ENCODE measurements at places on chromosomes 3 and 15.

- no peak overlapping the region for H3K27ac ChIP-seq
- H3K27me3 ChIP-seq, result peaks cover 10% of the 10 kb centered on the region
- no peaks in the 10 kb centered on the region for H3K36me3 ChIP-seq
Measured at GRCh38 chr15:28963711-28964081, 77.9 kb downstream of the APBA2 start.

GRCh38 chr3:58333206-58334012 is 717 bp downstream of the PXK start:
- peak overlapping the region; percentile 94 for H3K4me3 ChIP-seq
- peaks cover 3% of the 10 kb centered on the region for H3K36me3 ChIP-seq
- no peaks in the 10 kb centered on the region for H3K27me3 ChIP-seq
- peaks cover 29% of the 10 kb centered on the region for H3K4me1 ChIP-seq
- peak overlapping the region; percentile 90 for H3K27ac ChIP-seq

- no peaks in the 10 kb centered on the region for H3K4me1 ChIP-seq
- no peak for DNase-seq
- no peak overlapping the region for H3K4me3 ChIP-seq
- H3K27ac ChIP-seq, result no peak overlapping the region
Measured at GRCh38 chr3:135084405-135084804, 289.3 kb downstream of the EPHB1 start.

- no peaks in the 10 kb centered on the region for H3K36me3 ChIP-seq
- H3K4me3 ChIP-seq, result no peak overlapping the region
- H3K27me3 ChIP-seq, result peaks cover 39% of the 10 kb centered on the region
- no peak overlapping the region for H3K27ac ChIP-seq
Measured at GRCh38 chr3:160612386-160613075, 47.2 kb upstream of the KPNA4 start.

DNA sequence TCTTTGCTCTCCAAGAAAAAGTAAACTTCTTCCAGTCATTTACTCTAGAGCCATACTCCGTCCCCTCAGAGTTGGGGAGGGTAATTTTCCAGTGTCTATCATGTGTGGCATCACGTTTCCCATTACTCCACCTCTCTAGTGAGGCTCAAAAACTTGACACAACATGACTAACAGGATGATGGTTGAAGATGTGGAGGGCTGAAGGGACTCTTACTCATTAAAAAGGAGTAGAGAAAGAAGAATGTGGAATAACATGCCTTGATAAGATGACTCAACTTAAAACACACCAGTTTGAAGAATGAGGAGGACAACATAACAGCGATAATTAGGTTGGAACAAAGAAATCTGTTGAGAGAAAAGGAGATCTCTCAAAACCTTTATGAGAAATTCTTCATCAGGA is 894.3 kb downstream of the OTOL1 start:
- H3K4me1 ChIP-seq, result no peaks in the 10 kb centered on the region
- H3K27ac ChIP-seq, result no peak overlapping the region
- H3K27me3 ChIP-seq, result no peaks in the 10 kb centered on the region
- no peaks in the 10 kb centered on the region for H3K36me3 ChIP-seq

GRCh38 chr3:30006111-30006510 is 600.3 kb upstream of the TGFBR2 start:
- no peaks in the 10 kb centered on the region for H3K36me3 ChIP-seq

GRCh38 chr3:47847260-47847659 is 44.3 kb downstream of the DHX30 start:
- peaks cover 55% of the 10 kb centered on the region for H3K36me3 ChIP-seq
- H3K27ac ChIP-seq, result no peak overlapping the region
- no peaks in the 10 kb centered on the region for H3K27me3 ChIP-seq
- DNase-seq, result no peak

DNA sequence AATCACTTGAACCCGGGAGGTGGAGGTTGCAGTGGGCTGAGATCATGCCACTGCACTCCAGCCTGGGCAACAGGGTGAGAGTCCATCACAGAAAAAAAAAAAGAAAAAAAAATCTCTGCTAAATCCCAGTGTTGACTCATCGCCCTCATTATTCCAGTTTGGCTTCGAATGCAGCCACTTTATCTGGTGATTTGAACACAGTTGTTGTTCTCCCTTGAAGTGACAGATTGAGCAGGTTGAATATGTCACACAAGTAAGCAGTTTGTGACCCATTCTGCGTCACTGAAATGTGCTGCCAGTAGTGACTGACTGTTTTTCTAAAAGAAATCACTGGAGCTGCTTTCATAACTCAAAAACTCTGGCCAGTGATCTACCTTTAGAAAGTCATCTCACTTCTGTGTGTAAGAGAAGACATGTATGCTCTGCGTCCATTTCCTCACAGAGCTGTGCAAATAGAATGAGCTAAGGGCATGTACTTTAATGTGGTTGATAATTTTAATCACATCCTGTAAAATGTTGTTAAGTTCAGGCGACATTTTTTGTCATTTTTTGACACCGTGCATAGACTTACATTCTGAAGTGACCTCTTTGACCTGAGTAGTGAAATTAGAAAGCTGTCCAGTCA is 12.5 kb downstream of the DOCK3 start:
- H3K27me3 ChIP-seq, result peaks cover 12% of the 10 kb centered on the region
- no peaks in the 10 kb centered on the region for H3K4me1 ChIP-seq
- DNase-seq, result no peak
- no peaks in the 10 kb centered on the region for H3K36me3 ChIP-seq

DNA sequence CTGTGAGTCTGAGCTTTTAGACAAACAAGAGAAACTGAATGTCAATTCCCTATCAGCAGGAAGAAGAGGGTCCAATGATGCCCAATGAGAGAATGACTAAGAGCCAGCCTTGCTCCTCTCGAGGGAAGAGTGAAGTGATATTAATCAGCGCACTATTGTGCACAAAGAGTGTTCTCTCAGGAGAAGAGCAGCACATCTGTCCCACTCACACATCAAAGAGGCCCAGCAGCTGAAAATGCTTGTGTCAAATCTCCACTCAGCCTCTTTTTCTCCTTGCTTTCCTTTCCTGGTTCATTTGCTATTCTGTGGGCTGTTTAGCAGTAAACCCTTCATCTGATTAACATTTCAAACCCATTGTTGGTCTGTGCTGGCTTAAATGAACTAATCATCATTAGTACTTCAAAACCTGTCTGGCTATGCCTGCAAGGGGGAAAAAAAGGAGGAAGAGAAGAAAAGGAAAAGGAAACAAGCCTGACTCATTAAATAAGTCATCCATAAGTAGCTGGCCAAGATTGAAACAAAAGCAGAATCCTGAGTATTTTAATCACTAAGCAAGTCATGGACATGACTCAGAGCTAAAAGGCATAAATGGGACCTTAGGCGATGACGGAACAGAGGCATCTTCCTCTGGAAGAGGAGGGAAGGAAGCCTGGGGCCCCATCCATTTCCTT is 912.7 kb downstream of the TUSC7 start:
- no peaks in the 10 kb centered on the region for H3K27me3 ChIP-seq
- H3K36me3 ChIP-seq, result no peaks in the 10 kb centered on the region
- H3K4me1 ChIP-seq, result no peaks in the 10 kb centered on the region
- H3K4me3 ChIP-seq, result no peak overlapping the region
- no peak for DNase-seq

DNA sequence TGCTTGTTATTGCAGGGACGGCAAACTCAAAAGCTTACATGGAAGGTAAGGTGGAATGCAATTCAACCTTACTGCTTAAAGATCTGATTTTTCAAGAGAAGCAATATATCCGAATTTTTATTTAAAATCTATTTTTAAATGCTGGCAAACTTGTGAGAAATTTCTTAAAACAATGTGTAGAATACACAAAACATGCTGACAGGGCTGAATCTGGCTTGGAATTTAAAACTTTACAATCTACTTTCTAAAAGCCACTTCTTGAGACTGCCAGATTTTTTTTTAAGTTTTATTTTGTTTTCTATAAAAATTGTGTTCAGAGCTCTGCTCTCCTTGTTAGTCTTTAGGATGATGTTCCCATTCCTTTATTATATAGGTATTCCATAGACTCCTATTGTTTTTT is 146.7 kb downstream of the ADAM10 start:
- DNase-seq, result no peak
- no peak overlapping the region for H3K27ac ChIP-seq
- no peak overlapping the region for H3K4me3 ChIP-seq
- H3K36me3 ChIP-seq, result peaks cover 11% of the 10 kb centered on the region

DNA sequence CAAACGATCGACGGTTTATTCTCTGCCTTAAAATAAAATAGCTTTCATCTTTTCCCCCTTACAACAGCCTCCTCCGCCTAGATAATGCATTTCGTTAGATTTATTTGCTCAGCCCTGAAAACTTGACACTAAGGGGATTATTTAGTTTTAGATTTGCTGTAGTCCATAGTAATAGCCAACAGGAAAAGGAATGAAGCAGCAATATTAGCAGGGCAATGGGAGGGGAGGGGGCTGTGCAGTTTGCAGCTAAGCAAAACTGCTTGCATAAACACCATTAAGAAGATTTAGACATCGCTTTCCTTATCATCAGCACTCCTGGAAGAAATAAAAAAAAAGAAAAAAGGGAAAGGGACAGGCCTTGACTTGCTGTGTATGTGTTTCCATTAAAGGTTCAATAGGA is 286.5 kb upstream of the SOX14 start:
- no peak overlapping the region for H3K4me3 ChIP-seq
- no peaks in the 10 kb centered on the region for H3K27me3 ChIP-seq
- H3K36me3 ChIP-seq, result no peaks in the 10 kb centered on the region
- DNase-seq, result no peak
- H3K27ac ChIP-seq, result no peak overlapping the region

DNA sequence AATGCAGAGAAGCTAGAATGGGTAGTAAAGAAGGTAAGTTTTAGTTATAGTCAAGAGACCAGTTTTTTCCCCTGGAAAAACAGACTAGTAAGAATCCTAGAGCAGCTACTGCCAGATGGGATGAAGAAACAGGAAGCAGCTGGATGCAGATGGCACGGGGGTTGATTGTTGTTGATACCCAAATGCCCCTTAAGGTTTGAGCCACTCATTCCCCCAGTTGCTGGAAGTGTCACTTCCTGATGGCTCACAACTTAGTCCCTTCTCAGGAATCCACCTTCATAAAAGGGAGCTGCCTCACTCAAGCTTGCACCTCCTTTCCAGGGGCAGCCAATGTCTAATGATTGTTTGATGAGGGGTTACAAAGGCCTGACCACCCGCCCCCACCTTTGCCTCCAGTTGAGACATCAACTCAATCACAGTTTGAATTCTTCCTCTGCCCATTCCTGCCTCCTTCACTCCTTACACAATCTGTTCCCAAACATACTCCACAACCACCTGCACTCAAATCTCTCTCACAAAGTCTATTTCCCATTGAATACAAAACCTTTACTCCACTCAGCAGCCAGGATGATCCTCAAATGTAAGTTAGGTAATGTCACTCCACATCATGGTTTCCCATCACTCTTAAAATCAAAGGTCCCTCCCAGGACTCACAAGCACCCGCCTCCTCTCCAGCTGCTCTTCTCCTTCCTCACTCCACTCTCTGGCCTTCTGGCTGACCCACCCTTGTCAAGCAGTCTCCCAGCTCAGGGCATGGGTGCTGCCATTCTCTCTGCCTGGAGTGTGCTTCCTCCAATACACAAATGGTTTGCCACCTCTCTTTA is 450.1 kb upstream of the THBS1 start:
- no peak overlapping the region for H3K27ac ChIP-seq
- no peak overlapping the region for H3K4me3 ChIP-seq
- no peaks in the 10 kb centered on the region for H3K36me3 ChIP-seq
- H3K27me3 ChIP-seq, result peaks cover 15% of the 10 kb centered on the region
- no peaks in the 10 kb centered on the region for H3K4me1 ChIP-seq

- H3K36me3 ChIP-seq, result no peaks in the 10 kb centered on the region
- H3K27ac ChIP-seq, result no peak overlapping the region
- H3K4me3 ChIP-seq, result no peak overlapping the region
- no peaks in the 10 kb centered on the region for H3K27me3 ChIP-seq
Measured at GRCh38 chr3:190618330-190619030, 104.6 kb downstream of the IL1RAP start.
